ENCODE measurements at places on chromosomes 16 and 17.
A peak's percentile ranks its signal among the peaks of the same experiment; 100 is the strongest.

DNA sequence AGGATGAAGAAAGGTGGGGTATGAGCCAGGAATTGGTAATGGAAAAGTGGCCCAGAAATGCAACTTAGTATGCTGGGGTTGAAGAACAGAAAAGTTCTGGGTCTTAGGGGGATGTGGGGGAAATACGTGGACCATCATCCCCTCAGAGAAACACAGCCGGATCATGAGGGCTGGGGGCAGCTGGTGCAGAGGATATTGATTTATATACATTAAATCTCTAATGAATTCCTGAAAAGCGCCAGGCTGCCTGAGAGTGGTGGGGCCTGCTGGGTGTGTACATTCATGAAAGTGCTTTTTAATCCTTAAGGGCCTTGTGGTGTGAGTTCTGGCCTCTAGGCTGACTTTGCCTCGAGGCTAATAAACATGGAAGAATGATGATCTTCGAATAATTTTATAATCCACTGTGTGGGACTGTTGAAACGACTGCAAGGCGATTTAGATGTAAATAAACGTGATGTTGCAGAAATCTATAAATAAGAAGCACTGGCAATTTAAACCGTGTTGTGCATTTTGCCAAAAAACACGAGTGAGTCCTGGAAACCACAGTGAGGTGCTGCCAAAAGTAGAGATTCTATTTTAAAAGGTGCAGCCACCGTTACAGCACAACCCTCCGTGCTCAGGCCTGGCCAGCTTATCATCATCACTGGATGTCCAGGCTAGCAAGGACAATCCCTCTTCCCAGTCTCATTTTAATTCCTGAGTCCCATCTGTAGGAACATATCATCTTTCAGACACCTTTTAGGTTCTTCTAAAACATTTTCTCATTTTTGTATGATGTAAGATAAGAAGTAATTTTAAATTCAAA lies 32.1 kb downstream of the PRKAR1A start:
- no peak for DNase-seq

GRCh38 chr17:60231691-60232090 lies 81.9 kb downstream of the CA4 start:
- no peak for DNase-seq

DNA sequence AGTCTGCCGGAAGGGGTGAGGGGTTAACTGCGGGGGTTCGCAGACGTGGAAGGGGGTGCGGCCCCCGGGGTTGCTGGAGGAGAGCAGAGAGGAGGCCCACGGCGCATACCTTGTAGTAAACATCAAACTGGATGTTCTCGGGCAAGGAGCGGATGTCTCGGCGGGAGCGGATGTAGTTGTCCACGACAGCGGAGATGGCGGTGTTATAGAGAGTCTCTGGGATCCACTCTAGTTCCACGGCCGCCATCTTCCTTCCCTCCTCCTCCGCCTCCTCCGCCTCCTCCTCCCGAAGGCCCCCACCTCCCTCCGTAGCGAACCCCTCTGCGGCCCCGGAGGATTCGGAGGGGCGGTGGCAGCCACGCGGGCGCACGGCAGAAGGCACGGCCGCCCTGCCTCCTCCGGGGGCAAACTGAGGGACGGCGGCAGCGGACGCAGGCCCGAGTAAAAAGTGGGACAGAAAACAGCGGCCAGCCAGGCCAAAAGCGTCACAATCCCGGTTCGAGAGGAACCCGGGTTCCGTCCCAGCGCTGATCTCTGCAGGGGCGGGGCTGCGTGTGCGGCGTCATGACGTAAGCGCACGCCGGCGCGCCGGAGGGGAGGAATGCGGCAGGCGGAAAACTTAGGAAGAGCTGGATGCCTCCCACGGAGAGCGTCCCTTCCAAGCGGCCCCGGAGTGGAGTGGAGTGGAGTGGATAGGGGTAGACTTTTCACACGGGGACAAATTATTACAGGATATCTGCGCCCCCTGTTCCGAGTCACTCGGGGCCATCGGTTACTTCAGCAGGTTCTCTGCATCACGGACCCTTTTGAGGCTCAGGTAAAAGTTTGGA lies at the start of gene APPBP2:
TSS of gene APPBP2 (minus strand) at position 558 of the 830 bp plus-strand sequence. CDS start at position 247, 311 bp downstream.
- peak; percentile 92 for DNase-seq

GRCh38 chr16:49473131-49473530 lies 99.5 kb downstream of the C16orf78 start:
- peak; percentile 6 for DNase-seq

DNA sequence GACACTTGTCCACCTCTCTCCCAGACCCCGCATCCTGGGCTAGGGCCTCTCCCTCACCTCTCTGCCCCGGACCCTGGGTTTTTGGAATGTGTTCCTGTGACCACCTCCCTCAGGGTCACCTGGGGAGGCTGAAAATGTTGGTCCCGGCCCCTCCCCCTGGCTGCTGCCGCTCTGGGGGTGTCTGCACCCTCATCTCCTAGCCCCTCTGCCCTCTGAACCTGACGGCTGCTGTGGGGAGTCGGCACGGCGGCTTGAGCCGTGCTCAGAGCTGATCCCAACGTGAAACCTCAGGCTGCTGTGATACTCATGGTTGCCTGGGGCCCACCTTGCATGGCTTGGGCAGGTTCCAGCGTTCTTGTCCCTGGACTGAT lies 42.8 kb downstream of the ADCY7 start:
- no peak for DNase-seq

DNA sequence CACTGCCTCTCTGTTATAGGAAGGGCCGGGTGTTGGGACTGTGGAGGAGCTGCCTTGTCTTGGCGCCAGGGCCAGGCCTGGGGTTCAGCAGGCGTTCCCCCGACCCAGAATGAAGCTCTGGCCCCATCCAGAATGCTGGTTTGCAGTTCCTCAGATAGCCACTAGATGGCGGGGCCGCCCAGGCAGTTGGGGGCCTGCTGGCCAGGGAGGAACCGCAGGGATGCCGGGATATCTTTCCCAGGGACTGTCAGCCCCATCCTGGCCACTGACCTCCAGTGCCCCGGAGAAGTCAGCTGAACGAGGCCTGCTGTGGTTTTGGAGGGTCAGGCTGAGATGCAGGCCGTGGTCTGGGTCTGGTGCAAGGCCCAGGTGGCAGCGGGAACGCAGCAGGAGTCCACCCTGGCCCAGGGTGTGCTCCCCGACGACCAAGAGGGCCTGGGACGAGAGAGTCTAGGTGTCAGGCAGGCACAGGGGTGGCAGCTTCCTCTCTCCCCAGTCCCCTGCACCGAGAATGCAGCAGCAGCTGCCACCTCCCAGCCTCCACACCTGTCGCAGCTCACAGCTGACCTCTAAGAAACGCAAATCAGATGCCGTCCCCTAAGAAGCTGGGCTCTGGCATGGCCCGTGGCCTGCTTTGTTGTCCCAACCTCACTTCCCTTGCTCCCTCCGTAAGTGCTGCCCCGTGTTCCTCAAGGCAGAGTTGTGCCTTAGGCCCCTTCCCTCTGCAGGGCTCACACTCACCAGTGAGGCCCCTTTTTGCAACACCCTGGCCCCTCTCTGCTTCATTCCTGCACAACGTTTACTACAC lies 51.2 kb downstream of the RMI2 start:
- DNase-seq = peak; percentile 86

DNA sequence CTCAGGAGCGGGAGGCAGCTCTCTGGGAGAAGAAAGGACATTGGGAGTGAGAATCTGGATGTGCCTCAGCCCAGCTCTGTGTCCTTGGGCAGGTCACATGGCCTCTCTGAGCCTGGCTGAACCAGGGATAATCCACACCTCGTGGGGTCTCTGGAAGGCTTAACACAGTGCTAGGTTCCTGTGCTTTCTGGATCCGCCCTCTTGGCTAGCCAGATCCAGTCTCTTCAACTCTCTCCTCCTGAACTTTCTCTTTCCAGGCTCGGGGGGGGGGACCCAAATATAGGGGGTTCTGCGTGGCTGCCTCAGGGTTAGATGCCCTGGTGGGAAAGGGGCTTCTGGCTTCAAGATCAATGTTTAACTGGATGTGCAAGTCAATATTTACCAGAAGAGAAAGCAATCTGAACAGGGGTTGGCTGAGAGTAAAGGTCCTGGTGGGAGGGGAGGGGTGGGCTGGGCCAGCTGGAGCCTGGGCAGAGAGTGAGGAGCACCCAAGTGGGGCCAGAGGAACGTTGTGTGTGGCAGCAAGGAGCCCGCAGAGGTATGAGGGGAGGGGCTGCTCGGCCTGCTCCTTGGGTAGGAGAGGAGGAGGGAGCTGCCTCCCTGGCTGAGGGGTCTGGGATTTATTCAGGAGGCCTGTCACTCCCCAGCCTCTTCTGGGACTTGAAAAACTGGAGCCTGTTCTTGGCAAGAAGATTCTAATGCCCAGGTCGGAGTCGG lies at the start of gene SERPINF2:
TSS of gene SERPINF2 (plus strand) at position 501 of the 717 bp plus-strand sequence. CDS start 2,125 bp downstream, outside the sequence.
- peak; percentile 69 for DNase-seq

DNA sequence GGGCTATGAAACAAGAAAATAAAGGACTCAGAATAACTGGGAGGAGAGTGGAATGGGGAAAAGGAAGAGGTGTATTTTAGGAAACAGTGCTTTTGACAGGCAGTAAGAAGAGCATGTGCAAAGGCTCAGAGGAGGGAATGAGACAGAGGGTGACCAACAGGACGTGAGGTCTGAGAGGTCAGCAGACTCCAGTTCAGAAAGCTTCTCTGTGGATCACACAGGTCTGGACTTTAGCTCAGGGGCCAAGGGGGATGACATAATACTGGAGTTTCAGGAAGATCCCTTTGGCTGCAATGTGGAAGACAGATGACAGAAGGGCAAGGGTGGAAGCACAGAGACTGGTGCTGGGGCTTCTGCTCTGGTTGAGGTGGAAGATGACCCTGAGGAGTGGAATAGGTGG lies 489.9 kb upstream of the CDH5 start:
- no peak for DNase-seq

GRCh38 chr16:55435387-55435786 lies 43.6 kb upstream of the MMP2 start:
- DNase-seq = no peak

DNA sequence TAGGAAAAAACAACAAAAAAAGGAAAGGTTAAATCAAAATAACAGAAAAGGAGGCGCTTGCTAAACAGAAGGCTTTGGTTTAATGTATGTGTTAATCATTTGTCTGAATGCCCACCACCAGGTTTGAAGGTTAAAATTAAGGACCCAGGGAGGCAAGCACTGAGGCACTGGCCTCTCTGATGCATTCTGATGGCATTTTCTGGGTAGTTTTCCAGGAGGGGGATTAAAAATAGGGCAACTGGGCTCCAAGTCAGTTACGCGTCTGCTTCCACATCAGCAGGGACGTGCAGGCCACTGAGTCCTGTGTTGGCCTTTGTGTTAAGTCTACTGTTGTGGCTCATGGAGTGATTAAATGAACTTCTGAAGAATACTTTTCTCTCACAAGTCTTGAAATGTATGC lies 26.9 kb downstream of the MARF1 start:
- no peak for DNase-seq

Measured in testis (tissue), 5 donors.